ENCODE measurements at places on chromosomes 12 and 14. TPM values are rescaled to one million over a fixed set of nuclear protein-coding genes. Genes with fewer than 3 reads are reported as not detected.

- H3K4me1 ChIP-seq = peaks cover 21% of the 10 kb centered on the region
- no peaks in the 10 kb centered on the region for H3K27me3 ChIP-seq
- DNase-seq = no peak
- no peak overlapping the region for H3K4me3 ChIP-seq
- H3K36me3 ChIP-seq = no peaks in the 10 kb centered on the region
- peak overlapping the region; percentile 62 for H3K27ac ChIP-seq
Measured at GRCh38 chr12:110639336-110640141, 25.6 kb downstream of the TCTN1 start.

Gene TAS2R46
- 5.4 TPM for total RNA-seq

Gene CMA1
- total RNA-seq = not detected

GRCh38 chr12:93107514-93108312 is 178.6 kb upstream of the EEA1 start:
- H3K27ac ChIP-seq = no peak overlapping the region
- no peaks in the 10 kb centered on the region for H3K36me3 ChIP-seq
- no peak for DNase-seq

DNA sequence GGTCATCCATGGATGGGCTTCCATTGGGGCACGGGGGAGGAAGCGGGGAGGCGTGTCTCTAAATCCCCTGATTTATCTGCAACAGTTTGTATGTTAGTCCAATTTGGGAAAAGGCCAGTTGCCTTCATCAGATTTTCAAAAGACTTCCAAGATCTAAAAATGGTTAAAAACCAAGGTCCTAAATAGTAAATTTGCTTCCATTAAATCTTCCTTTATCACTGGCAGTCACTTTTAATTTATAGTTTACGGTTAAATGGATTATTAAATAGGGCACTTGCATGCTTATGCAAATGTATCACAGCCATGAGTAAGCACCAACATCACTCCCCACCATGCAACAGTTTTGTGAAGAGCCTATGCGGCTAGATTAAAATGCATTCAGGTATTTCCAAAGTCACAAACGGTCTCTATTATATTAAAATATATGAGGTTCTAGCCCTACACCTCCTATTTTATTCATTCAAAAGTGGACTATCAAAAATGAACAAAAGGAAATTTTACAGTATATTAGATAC is 108.2 kb upstream of the GPHB5 start:
- H3K4me1 ChIP-seq = peaks cover 3% of the 10 kb centered on the region
- H3K27me3 ChIP-seq = no peaks in the 10 kb centered on the region
- no peak overlapping the region for H3K4me3 ChIP-seq
- no peak for DNase-seq
- H3K27ac ChIP-seq = no peak overlapping the region
- H3K36me3 ChIP-seq = no peaks in the 10 kb centered on the region

DNA sequence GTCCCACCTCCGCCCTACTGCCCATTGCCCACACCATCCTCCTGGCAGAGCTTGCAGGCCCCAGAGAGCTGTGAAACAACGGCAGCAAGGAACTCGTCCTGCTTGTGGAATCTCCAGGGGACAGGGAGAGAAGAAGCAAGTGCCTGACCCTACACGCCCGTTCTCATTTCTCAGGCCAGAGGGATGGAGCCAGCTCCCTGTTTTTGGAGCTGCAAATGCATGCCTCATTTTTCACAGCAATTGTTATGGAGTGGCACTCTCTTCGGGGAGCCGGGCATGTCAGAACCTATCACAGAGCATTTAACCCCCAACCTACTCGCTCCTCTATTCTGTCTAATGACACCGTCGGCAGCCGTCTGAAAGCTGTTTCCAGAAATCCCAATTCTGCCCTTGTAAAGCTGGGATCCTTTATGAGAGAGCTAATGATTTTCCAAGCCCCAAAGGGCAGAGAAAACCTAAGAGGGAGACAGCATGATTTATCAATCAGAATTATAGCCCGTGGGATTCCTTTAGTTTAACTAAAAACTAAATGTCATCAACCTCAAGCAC is 222.3 kb upstream of the NOS1 start:
- no peak overlapping the region for H3K27ac ChIP-seq
- no peak overlapping the region for H3K4me3 ChIP-seq
- no peaks in the 10 kb centered on the region for H3K27me3 ChIP-seq
- H3K36me3 ChIP-seq = no peaks in the 10 kb centered on the region
- DNase-seq = no peak

GRCh38 chr12:92068459-92068858 is 77.2 kb downstream of the BTG1 start:
- no peaks in the 10 kb centered on the region for H3K36me3 ChIP-seq
- H3K4me1 ChIP-seq = peaks cover 6% of the 10 kb centered on the region
- no peaks in the 10 kb centered on the region for H3K27me3 ChIP-seq
- no peak overlapping the region for H3K4me3 ChIP-seq
- H3K27ac ChIP-seq = no peak overlapping the region
- no peak for DNase-seq

Gene CISTR
- total RNA-seq = not detected
